PC-3 (cell line): ENCODE measurements at places on chromosomes 7 and 10.

GRCh38 chr10:78196964-78197363 lies 163.3 kb downstream of the RPS24 start:
- peak; percentile 80 for DNase-seq

- peak; percentile 74 for DNase-seq
These were observed 10.7 kb upstream of the IDI2 start for GRCh38 chr10:1036341-1036791.

- no peak for DNase-seq
These were observed 155.0 kb upstream of the RHOBTB1 start for GRCh38 chr10:61098966-61099365.

DNA sequence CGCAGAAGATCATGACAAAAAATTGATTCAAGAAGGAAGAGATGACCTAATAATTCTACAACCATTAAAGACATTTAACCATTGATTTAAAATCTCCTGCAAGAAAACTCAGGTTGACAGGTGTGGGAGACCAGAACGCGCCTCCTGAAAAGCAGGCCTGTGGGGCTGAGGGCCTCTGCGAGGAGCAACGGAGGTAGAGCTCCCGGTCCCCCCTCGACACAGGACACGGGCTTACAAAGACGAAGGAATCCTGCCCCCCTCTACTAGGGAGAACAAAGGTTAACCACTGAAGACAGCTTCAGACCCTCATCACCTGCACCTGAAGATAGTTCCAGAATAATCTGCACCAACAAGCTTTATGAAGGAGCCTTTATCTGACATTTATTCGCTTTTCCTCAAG lies 55.9 kb upstream of the INPP5A start:
- DNase-seq: no peak

DNA sequence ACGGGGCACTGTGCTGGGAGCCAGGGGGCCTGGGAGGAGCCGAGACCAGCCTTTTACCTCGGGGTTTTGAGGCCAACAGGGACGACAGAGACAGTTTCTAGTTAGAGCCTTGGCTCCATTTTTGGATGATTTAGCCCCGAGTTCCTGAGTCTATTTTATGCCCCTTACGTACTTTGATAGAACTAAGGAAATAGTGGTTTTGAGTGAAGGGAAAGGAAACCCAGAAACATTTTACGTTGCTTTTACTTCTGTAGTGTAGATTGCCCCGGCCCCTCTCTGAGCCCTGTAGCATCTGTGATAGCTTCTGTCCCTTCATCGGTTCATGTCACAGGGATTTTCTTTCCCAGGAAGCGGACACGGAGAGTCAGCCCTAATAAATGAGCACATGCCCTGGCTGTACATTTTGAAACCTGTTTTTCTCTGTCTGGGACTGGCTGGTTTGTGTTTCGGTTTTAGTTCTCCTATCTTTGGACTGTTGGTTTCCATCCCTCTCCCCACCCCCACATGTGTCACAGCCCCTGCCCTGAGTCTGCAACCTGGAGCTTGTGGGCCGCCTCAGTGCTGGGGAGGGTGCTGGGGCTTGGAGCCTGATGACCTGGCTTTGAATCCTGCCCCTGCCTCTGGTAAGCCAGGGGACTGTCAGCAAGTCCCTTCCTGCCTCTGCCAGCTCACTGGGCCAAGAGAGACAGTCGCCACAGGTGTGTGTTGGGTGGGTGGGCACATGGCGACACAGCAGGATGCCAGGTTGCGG lies 6.9 kb upstream of the ORAI2 start:
- DNase-seq: no peak

GRCh38 chr10:128713471-128713870 lies 587.2 kb upstream of the MKI67 start:
- no peak for DNase-seq

DNA sequence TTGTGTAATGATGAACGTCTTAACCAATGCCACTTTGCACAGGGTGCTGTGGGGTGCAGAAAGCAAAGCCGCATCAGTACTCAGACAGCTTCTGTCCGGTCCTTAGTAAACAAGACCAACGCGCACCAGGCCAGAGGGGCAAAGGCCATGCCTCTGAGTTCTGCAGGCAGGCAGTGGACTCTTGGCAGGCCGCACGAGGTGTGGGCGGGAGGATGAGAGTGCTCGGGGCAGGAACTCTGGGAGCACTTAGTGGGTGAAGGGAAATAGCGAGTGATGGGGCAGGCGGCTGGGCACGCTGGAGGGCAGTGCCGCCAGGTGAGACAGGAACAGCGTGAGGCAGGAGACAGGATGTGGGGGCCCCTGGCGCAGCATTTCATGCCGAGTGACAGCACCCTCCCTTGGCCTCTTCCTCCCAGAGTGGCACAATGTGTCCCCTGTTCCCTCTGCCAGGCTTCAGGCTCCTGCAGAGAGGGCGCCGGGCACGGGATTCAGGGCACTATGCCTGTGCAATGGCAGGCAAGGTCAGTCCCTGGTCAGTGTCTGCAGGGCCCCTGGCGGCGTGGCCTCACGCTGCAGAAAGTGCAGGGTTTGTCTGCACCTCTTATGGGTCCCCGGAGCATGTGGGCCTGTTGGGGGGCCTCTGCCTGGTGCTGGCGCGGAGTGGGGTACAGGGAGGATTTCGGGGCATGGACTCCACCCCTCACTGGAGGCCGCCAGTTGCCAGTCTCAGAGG lies 60.4 kb downstream of the VIPR2 start:
- no peak for DNase-seq

- DNase-seq: no peak
These were observed 25.5 kb downstream of the SLC18A2 start for GRCh38 chr10:117266400-117266799.

- DNase-seq: no peak
These were observed 162.9 kb upstream of the HABP2 start for GRCh38 chr10:113389969-113390368.

DNA sequence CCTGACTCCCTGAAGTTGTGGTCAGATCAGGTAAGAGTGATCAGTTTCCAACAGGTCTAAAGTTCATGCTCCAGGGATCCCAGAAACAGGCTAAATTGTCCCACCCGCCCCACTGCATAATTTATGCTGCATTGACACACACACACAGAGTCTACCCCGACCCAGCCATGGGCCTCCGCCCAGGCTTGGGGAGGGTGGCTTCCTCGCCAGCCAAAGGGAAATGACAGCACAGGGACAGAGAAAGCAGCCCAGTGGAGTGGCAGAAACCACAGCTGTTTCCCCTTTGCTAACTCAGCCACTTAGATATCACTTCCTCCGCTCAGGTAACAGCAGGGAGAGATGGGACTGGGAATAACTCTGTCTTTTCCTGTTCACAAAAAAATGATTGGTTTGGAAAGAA lies 9.4 kb downstream of the SH3PXD2A start:
- no peak for DNase-seq

- no peak for DNase-seq
These were observed 1.5 kb downstream of the FAM131B start for GRCh38 chr7:143360788-143361551.

GRCh38 chr7:140276001-140276400 lies 99.2 kb upstream of the KDM7A start:
- DNase-seq: no peak

DNA sequence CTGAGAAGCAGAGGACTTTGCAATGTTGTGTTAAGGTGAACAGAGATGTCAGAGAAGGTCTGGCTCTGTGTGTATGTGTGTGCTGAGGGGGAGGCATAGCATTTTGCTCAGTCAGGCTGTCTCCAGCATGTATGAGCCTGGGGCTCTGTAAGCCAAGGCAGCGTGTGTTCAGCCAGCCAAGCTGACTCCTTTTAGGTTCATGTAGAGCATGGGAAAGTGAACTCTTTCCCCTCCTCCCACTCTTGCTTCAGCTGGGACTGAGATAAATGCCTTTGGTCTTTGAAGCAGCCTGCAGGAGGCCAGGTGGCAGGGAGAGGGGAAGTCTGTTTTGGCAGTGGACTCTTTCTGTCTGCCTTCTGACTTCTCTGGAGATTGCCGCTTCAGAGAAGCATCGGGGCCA lies 3.8 kb downstream of the SFXN2 start:
- DNase-seq: no peak
